ENCODE measurements at places on chromosomes 1 and 21. TPM values are rescaled to one million over a fixed set of nuclear protein-coding genes. Genes with fewer than 3 reads are reported as not detected.

The ANKRD45 gene
- not detected for total RNA-seq

The SERINC2 gene
- not detected for total RNA-seq

The ACTA1 gene
- not detected for total RNA-seq

The C1orf74 gene
- total RNA-seq = 3.2 TPM

The MMEL1 gene
- total RNA-seq = 0.54 TPM

The CD52 gene
- 297 TPM for total RNA-seq

The CD1C gene
- total RNA-seq = 0.45 TPM

The WNT2B gene
- not detected for total RNA-seq

The HCRTR1 gene
- total RNA-seq = not detected

The LCE2C gene
- not detected for total RNA-seq

The ATAD3B gene
- 98.5 TPM for total RNA-seq

The BCL2L15 gene
- total RNA-seq = 0.40 TPM

The PAQR6 gene
- 4.6 TPM for total RNA-seq

The FAM151A gene
- not detected for total RNA-seq

The VAMP4 gene
- 7.7 TPM for total RNA-seq

The CCDC27 gene
- total RNA-seq = not detected

The PLD5 gene
- total RNA-seq = not detected

The PGLYRP4 gene
- total RNA-seq = not detected

The NR5A2 gene
- not detected for total RNA-seq
